ENCODE measurements at places on chromosomes 2 and 18.
A peak's percentile ranks its signal among the peaks of the same experiment; 100 is the strongest.

DNA sequence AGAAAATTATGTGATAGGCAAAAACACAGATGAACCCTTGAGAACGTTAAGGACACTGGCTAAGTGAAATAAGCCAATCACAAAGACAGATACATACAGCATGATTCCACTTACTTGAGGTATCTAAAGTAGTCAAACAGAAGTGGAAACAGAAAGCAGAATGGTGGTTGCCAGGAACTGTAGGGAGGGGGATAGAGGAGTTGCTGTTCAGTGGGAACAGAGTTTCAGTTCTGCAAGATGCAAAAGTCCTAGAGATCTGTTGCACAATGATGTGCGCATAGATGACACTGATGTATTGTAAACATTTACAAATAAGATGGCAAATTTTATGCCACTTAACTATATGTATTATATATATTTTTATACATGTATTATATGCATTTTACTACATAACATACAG is 59.7 kb downstream of the POLE4 start:
- DNase-seq: no peak

DNA sequence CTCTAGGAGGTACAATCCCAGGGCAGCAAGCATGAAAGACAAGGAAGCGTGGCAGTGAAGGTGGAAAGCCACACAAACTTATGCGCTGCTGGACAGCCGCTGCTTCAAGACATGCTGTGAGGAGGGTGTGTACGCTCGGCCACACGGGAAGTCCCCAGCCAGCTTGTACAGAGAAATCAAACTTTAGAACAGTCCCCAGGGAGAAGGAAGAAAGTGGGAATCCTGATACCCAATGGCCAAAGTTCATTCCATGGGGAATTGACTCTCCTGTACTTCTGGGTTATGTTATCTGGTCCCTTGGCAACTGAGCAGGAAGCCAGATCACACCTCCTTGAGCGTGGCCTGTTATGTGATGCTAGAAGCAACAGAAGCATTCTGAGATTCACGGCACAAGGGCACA is 86.1 kb upstream of the BOD1L2 start:
- no peak for DNase-seq

DNA sequence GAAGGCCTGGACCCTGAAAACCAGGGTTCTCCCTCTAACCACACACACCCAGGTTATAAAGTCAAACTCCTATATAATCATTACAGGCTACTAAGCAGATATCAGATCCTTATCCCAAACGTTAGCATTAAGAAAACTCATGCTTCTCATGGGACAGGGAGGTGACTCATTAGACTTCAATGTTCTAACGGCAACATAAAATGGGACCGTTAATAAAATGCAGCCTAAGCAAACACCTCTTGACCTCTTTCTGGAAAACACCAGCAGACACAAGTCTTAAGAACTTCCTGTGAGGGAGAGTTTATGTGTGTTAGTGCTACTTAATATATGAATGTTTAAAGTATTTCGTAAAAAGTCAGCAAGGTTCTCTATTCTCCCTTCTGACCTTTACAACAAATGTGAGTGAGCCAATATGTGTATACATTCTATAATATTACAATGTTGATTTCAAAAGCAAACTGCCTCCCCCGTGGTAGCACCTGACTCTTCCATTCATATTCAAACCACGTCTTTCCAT is 31.7 kb downstream of the LPIN2 start:
- DNase-seq: peak; percentile 82

GRCh38 chr2:235769046-235769445 is 275.2 kb downstream of the AGAP1 start:
- no peak for DNase-seq

GRCh38 chr2:143263066-143263625 is 133.9 kb downstream of the ARHGAP15 start:
- DNase-seq: no peak

GRCh38 chr2:238257786-238258700 is 18.2 kb upstream of the HES6 start:
- no peak for DNase-seq

DNA sequence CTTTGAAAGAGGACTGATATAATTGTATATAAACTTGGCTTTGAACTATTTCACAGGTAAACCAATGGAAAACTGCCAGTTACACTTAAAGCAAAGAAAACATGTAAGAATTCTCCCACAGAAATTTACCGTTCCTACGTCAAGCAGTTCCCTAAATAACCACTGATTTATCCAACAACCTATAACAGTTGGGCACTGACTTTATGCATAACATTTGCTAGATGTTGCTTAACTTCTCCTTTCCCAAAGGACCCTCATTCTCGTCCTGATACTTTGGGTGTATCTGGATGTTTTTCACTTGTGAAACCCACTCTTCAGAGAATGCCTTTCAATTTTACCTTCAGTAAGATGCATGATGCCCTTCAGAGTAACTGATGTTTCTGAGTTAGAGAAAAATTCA is 43.8 kb downstream of the STAT1 start:
- no peak for DNase-seq

GRCh38 chr2:60413814-60414168 is 139.7 kb downstream of the BCL11A start:
- DNase-seq: no peak

DNA sequence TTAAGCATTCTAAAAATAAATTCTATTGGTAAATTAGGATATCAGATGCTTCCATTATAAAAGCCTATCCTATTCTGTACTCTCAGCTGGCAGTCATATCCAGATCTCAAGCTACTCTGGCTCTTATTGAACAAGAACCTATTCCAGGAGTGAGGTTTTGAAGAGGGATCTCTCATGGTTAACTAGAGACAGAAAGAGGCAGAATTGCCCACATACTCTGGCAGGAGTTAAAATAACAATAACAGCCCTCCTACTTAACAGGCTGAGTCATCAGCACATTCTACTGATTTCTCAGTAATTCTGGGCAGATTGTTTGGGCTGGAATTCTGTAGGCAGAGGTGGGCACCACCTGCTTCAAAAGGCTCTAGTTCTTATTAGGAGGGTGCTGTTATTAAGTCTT is 142.0 kb upstream of the UNC80 start:
- peak; percentile 16 for DNase-seq

GRCh38 chr2:126643431-126643830 is 12.5 kb upstream of the GYPC start:
- no peak for DNase-seq

GRCh38 chr18:62526098-62527025 is 3.5 kb downstream of the ZCCHC2 start:
- DNase-seq: peak; percentile 75

- peak; percentile 80 for DNase-seq
Observed at GRCh38 chr2:8679827-8680731, 1.8 kb upstream of the ID2 start.
